ENCODE measurements at places on chromosomes 5 and 9. TPM values are rescaled to one million over a fixed set of nuclear protein-coding genes. Genes with fewer than 3 reads are reported as not detected.

GRCh38 chr9:33852216-33852826 lies 35.4 kb downstream of the UBE2R2 start:
- DNase-seq, result peak; percentile 82

The PAXX gene
- total RNA-seq, result 49.2 TPM

The ACTBL2 gene
- not detected for total RNA-seq

DNA sequence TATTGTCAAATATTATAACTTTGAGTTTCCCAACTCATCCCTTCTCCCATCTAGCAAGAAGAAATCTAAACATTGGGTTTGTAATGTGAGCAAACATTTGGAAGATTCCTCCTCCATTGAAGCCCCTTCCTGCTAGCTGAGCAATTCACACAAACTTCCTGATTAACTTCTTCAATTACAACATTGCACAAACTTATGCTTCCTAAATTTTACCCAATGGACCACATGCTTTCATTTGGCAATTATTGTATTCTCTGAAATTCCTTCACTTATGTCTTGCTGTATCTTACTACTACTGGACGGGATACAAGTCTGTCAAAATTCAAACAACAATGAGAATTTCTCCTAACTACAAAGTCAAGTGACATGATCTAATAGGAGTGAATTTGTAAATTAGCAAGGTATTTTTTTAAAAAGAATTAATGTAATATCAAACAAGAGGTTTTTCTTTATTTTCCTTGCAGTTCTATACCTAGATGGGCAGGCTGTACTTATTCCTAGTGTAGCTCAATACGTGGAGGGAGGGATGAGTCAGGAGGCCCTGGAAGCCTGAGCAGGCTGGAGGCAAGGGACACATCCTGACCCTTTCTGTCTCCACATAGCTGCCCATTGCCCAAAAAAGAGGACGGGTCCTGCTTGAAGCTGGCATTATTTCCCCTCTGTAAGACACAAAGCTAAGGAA lies 11.8 kb upstream of the IFNW1 start:
- DNase-seq, result no peak

DNA sequence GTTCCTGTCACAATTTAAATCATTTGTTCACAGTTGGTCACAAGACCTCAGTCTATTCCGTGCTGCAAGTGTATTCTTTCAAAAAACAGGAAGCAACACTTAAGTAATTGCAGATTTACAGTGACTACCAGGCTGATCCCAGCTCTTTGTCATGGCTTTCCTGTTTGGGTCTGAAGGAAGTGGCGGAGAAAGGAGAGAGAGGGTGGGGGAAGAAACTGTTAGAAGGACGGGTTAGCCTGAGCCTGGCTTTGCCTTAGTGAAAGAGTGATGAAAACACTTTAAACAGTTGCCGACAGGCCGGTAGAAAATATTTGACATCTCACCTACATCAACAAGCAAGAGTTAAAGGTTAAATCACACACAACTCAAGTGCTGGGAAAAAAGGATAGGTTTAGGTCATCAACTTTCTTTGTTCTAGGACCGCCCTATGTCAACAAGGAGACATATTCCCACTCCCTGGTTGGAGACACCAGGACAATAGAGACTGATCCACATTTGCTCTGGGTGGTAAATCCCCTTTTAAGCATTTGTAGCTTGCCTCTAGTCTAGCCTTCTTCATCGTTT lies 102.2 kb upstream of the DAB2 start:
- no peak for DNase-seq

GRCh38 chr5:54524082-54524481 lies 6.5 kb downstream of the SNX18 start:
- DNase-seq, result no peak

Measured in breast epithelium (tissue), 4 donors.